Liver (tissue), 10 donors: ENCODE measurements at places on chromosomes 16 and 17. TPM values are rescaled to one million over a fixed set of nuclear protein-coding genes. Genes with fewer than 3 reads are reported as not detected.
A peak's percentile ranks its signal among the peaks of the same experiment; 100 is the strongest.

The RCVRN gene
- not detected for total RNA-seq

The PRSS8 gene
- total RNA-seq, result 8.3 TPM

The FA2H gene
- total RNA-seq, result 0.17 TPM

The TP53TG3F gene
- not detected for total RNA-seq

The CDR2L gene
- total RNA-seq, result 0.70 TPM

The CCL17 gene
- not detected for total RNA-seq

The DNAH2 gene
- 0.25 TPM for total RNA-seq

The CLEC18A gene
- total RNA-seq, result 1.0 TPM

The STAT5B gene
- total RNA-seq, result 33.9 TPM

DNA sequence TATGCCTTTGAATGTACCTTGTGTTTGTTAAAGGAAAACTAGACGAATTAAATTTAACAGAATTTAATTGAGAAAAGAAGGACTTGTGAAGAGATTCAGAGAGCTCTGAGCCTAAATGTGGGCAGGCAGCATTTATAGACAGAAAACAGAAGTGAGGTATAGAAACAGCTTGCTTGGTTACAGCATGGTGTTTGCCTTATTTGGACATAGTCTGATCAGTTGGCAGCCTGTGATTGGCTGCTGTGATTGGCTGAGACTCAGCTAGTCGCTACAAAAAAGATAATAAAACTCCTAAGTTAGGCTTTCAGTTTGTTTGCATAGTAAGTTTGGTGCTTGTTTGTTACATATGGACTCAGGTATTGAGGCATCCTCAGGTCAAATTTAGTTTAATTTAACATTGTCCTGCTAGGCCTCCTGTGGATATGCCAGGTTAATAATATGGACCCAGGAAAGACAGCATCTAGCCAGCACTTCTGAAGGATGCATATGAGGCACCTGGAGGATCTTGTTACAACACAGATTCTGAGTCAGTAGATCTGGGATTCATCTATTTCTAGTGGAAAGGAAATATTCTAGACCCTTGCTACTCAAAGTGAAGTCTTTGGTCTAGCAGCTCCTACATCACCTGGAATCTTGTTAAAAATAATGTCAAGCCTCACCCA, 43.4 kb downstream of the SLFN5 start:
- DNase-seq, result no peak

GRCh38 chr17:41975099-41976083, 8.8 kb downstream of the CNP start:
- DNase-seq, result no peak

DNA sequence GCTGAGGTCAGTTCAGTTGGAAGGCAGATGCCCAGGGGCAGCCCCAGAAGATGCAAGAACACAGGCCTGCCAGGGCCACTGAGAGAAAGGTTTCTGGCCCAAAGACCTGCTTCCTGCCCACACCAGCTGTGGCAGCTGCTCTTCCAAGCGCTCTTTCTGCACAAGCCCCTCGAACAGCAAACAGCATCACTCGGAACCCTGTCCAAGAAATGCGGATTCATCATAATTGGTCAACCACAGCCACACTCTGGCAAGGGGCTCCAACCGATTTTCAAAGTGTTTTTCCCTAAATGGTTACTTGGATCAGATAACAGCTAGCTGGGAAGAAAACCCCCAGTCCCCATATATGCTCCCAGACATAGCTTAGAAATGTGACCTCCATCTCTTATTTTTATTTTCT, 71.1 kb upstream of the DNAH17 start:
- DNase-seq, result no peak

DNA sequence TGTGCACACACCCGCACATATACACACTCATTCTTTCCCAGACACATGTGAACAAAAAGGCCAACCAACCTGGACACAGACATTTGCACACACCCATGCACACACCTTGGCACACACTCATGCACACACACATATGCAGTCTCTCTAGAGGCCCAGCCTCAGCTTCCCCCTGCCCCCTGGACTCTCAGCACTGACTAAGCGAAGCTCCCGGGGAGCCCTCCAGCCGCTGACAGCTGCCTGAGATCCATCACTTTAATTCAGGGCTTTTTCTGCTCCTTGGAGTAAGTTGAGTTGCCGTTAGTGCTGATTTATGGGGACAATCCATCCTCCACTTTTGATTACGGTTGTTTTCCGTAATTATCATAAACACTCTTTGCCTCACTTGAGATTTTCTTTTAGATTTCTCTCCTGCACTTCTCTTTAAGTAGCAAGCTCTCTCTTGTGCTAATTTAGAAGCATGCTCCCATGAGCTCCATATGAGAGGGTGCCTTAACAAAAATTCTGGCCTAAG, 158.6 kb upstream of the CDC42EP4 start:
- DNase-seq, result no peak

- no peak for DNase-seq
These were observed 99.2 kb upstream of the ZNF750 start for GRCh38 chr17:82938873-82939620.

GRCh38 chr16:68378436-68379415, 67.9 kb downstream of the PRMT7 start:
- DNase-seq, result no peak

DNA sequence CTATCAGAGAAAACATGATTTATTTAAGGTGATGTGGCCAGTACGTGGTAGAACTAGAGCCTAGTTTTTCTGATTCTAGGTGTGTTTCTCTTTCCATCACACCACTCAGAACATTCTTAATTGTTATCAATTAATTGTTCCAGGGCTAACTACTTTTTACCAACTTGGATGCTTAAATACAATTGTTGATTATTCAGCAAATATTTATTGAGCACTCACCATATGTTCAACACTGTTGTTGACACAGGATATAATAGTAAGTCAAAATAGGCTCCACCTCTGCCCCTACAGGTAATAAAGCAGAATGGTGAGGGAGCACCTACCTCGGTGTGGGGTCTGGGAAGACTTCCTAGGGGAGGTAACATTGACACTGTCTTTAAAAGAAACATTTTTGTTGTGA, 16.1 kb downstream of the GNAO1 start:
- no peak for DNase-seq

DNA sequence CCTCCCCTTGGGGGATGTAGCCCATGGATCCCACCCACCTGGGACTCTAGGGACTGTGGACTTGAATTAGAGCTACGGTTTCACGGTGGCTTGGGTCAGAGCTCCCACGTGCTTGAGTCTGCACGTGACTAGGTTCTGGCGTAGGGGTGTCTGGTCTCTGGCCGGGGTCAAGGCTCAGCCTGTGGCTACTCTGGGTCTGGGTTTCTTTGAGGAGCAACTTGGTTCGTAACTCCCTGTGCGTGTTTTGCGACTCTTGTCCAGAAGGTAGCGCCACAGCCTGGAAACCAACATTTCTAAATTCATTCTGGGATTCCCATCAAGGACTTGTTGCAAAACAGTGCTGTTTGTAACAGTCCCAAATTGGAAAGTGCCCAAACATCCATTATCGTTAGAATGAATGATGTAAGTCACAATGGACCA, 470 bp upstream of the GGT6 start:
- no peak for DNase-seq

DNA sequence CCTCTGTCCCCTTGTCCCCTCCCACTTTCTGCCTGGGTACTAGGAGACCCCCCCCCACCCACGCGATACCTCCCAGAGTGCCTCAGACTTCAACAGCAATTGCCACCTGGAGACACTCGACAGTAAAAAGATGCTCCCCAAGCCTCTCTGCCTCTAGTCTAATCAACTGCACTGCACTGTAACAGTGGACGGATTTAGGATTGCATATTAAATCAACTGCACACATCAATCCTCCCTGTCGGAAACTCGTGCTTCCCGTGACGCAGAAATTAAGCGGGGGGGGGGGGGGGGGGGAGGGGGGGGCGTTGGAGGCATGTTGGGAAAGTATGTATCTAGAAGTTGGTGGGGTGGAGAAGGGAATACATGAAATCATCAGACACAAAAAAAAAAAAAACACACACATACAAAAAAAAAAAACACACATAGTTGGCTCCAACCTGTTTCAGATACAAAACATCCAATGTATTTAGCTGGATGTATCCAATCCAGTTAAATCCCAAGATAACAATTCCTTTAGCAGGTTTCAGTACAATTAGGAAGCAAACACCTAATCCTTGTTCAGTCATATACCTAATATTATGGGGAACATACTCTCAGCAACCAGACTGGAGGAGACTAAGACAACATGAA, 29.7 kb downstream of the FAM222B start:
- no peak for DNase-seq

- DNase-seq, result no peak
These were observed 212.2 kb upstream of the RPL38 start for GRCh38 chr17:73991260-73991659.

DNA sequence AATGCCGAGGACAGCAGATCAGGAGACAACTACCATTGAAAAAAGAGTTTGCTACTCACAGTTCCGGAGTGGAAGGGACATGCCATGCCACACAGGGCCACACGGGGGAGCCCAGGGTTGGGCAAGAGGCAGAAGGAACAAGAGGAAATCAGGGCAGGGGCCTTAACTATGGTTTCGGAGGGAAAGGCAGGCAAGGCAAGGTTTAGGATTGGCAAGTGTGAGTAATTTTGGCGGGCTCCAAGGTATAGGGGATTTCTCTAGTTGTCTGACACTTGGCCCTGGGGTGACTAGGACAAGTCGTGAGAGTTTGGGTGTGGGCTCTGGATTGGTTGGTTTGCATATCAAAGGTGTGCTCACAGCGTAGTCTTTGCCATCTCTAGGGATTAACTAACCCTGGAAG, 27.0 kb upstream of the NTN1 start:
- DNase-seq, result peak; percentile 49

DNA sequence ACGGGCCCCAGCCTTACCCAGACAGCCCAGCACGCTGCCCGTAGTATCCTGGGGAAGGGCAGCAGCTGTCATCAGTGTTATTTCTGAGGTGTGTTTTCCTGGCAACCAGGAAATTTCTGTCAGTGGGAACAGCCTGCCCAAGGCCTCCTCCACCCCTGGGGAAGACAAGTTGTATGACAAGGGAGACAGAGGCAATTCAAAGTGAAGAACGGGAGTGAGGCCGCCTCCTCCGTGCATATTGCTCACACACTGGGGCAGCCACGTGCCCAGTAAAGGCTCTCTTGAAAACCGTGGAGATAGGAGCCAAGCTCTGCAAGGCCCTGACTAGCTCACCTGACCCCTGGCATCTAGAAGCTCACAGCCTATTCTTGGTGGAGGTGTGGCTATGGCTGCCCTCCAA, 57.6 kb downstream of the RAI1 start:
- DNase-seq, result no peak

DNA sequence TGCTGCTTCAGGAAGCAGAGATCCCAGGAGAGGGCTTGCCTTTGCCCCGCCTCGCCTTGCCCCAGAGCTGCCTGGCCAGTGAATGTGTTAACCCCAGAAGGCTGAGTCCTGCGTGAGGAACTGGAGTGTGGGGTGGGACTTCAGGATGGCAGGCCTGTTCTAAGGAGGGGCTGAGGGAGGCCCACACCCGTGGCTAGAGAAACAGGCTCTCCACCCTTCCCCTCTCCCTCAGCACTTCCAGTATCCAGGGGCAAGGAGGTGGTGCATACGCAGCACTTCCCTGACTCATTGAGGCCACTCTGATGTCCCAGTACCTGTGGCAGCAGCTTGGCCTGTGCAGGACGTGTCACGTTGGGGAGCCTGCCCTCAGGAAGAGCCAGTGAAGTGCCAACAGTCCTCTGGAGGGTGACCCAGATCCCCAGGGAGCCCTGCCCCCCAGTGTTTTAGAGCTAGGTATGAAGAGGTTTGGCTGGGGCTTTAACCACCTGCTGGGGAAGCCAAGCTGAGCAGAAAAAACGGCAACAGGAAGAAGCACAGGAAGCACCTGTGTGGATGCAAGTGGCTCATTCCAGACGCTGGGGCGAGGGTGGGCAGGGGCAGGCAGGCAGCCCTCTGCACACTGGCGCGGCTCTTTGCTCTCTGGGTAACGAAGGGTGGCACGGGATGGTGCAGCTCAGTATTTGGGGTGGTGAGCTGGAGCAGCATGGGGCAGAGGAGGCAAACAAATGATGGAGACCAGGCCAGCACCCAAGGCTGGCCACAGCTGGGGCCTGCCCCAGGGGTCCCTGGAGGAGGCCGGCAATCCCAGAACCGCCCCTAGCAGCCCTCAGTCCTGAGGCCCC, 14.7 kb upstream of the CTCF start:
- DNase-seq, result no peak

GRCh38 chr17:51154176-51154575, 817 bp downstream of the NME1 start:
- no peak for DNase-seq

DNA sequence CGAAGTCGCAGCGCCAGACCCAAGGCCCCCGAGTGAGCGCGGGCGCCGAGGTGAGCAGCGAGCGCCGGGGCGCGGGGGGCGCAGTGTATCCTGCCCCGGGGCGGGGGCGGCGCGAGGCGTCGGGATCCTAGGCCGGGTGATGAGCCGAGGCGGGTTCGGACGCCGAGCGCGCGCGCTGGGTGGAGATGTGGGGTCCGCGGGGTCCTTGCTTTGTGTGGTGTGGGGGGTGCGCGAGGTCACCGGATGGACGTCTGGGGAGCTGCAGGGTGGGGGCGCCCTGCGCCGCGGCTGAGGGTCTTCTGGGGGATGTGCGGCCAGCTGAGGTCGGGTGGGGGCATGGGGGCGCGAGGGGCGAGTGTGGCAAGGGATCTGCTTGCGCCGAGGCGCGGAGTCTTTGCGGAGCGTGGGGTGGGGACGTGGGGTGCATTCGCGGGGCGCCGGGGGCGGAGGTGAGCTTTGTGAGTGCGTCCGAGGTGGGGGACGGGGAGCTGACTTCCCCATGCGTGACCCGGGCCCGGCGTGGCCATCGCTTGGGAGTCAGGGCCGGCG, 560 bp downstream of the RAI1 start:
- peak; percentile 65 for DNase-seq

GRCh38 chr16:69839240-69839688, 77.1 kb downstream of the WWP2 start:
- DNase-seq, result no peak

DNA sequence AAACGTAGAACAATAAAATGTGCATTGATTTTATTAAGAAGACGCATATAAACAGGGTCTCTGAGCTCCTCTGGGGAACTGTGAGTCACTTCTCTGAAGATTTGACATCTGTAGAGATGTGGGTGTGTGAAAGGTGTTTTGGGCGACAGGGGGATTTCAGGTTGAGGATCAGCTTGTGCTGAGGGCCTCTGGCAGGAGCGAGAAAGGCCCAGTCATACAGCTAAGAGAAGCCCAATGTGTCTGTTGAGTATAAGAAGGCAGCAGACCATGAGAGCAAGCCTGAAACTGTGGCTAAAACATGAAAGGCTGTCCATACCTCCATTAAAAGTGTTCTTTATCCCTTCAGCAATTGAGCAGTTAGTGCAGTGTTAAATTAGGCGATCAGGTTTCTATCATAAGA, 406.5 kb upstream of the MON1B start:
- no peak for DNase-seq

- DNase-seq, result no peak
These were observed 70.7 kb downstream of the COG7 start for GRCh38 chr16:23382279-23382678.

- DNase-seq, result no peak
These were observed 46.0 kb downstream of the HNF1B start for GRCh38 chr17:37698911-37699255.

GRCh38 chr16:46690281-46691178, 1.1 kb downstream of the ORC6 start:
- no peak for DNase-seq

- DNase-seq, result no peak
These were observed 50.8 kb upstream of the GNG13 start for GRCh38 chr16:851209-851810.
